ENCODE measurements at places on chromosomes 4 and X.

- ATAC-seq = no peak
Observed at GRCh38 chrX:68060506-68061205, 372.6 kb downstream of the OPHN1 start.

DNA sequence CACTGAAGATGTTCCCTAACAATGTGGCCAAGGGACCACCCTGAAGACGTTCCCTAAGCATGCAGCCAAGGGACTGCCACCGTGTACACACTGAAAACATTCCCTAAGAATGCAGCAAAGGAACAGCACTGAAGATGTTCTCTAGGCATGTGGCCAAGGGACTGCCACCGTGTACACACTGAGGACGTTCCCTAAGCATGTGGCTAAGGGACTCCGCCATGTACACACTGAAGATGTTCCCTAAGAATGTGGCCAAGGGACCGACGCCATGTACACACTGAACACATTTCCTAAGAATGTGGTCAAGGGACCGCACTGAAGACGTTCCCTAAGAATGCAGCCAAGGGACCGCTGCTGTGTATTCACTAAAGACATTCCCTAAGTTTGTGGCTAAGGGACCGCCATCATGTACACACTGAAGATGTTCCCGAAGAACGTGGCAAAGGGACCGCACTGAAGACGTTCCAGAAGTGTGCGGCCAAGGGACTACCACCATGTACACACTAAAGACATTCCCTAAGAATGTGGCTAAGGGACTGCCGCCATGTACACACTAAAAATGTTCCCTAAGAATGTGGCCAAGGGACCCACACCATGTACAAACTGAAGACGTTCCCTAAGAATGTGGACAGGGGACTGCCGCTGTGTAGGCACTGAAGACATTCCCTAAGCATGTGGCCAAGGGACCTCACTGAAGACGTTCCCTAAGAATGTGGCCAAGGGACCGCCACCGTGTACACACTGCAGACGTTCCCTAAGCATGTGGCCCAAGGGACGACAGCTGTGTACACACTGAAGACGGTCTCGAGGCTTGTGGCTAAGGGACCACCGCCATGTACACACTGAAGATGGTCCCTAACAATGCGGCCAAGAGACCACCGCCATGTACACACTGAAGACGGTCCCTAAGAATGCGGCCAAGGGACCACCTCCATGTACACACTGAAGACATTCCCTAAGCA lies 54.8 kb downstream of the DHRSX start:
- no peak for ATAC-seq

DNA sequence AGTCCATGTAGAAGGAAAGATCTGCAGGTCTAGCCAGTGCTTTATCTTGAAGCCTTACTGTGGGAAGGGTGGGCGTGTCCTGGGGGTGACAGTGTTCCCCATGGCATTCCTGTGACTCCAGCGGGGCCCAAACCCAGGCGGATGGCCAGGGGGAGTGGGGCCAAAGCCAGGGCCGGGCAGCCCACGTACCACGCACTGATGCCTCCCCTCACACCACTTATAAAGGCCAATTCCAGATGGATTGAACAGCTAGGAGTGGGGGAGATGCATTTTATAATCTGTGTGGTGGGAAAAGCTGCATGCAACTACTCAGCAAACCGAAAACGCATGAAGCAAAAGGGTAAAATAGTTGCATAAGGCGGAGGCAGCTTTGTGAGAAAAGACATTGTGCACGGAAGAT lies 36.4 kb downstream of the NELFA start:
- no peak for ATAC-seq

GRCh38 chrX:72308566-72309296 lies 3.0 kb upstream of the CITED1 start:
- ATAC-seq = peak; percentile 32

GRCh38 chr4:166941629-166942028 lies 292.7 kb downstream of the SPOCK3 start:
- no peak for ATAC-seq

- ATAC-seq = peak; percentile 31
Observed at GRCh38 chr4:93267747-93268146, 560.8 kb upstream of the ATOH1 start.

DNA sequence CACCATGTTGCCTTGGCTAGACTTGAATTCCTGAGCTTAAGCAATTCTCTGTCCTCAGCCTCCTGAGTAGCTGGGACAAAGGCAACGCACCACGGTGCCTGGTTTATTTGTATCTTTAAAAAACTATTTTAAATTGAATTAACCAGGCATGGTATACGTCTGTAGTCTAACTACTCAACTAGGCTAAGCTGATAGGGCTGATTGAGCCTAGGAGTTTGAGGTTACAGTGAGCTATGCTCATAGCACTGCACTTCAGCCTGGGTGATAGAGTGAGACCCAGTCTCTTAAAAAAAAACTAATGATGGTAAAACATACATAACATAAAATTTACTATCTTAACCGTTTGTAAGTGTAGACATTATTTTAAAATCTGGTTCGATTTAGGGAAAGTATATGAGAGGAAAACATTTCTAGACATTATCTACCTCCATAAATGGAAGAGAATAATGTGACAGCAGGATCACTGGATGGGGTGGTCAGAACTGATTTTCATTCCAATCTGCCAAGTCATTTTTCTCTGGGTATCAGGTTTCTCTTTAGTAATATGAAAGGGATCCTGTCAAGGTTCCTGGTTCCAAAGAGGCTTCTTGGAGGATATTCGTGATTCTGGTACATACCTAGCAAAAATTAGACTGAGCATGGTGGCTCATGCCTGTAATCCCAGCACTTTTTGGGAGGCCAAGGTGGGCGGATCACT lies 8.7 kb upstream of the ITGB1BP2 start:
- ATAC-seq = no peak

- no peak for ATAC-seq
Observed at GRCh38 chrX:153722704-153723350, 1.4 kb downstream of the BCAP31 start.

DNA sequence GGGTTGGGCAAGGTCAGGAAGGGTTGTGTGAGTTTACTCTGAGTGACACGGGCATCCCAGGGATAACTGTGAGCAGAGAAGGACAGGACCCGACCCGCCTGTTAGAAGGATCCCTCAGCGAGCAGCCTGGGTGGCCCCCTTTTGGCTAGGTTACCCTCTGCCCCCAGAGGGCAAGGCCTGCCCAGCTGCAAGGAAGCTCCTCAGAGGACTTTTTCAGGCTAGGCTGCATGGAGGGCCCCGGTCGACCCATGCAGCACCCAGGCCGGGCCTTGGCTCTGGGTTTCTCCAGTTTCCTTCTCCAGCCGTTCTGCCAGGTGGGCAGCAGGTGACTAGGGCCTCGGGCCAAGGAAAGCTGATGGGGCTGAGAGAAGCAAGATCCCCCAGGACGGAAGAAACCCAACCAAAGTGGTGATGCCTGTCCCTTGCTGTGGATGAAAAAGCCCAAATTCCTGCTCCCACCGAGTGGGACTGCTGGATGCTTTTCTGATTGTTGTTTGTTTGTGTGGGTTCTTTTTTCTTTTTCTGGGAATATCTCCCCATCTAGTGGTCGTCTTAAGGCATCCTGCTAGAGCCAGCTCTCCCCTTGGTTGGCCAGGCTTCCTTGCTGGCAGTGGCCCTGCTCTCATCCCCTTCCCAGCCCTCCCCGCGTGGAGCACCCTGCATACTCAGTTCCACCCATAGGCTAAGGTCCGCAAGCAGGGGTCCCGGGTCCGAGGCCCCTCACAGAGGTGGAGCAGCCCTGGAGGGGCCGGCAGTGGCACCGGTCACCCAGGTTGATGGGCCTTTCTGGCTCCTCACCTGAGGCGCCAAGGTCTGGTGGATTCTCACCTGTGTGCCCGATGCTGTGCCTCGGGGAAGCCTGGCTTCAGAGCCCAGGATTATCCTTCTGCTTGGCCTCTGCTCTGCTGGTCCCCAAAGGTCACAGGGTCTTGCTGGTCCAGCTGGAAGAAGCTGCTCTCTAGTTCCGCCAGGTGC lies 1.8 kb downstream of the ZFP92 start:
- no peak for ATAC-seq

DNA sequence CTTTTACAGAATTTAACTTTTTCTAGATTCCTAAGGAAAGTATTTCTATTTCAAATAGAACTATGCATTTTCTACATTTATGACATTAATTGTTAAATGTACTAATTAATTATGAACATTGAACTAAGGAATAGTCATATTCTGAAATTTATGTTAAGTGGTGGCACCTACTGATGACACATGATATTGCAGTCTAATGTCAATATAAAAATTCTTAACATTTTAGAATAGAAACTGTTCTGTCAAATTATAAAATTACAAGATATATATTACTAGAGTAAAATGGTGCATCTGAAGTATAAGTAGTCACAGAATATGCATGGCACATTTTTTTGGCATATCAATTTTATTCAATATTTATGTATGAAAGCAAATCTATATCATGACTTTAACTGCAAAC lies 40.2 kb upstream of the NDNF start:
- ATAC-seq = no peak

DNA sequence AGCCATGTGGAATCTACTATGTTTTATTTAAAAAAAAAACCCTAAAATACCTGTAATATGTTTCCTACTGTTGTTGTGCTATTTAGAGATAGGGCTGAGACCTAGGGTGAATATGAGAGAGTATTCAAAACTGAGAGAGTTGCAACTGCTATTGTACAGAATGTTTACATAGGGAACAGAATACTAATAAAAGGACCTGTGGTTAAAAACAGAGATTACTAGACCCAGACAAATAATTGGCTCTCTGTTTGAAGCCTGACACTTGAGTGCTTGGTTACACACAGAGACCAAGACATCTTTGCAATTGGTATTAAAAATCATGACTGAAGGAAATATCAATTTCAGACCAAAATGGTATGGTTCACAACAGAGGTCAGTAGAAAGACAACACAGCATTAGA lies 278.9 kb upstream of the GIMD1 start:
- no peak for ATAC-seq

GRCh38 chr4:47817275-47817674 lies 20.6 kb downstream of the CORIN start:
- ATAC-seq = no peak

- no peak for ATAC-seq
Observed at GRCh38 chrX:2898846-2899512, 30.2 kb downstream of the ARSD start.

- ATAC-seq = no peak
Observed at GRCh38 chr4:17066236-17066635, 167.8 kb upstream of the LDB2 start.

DNA sequence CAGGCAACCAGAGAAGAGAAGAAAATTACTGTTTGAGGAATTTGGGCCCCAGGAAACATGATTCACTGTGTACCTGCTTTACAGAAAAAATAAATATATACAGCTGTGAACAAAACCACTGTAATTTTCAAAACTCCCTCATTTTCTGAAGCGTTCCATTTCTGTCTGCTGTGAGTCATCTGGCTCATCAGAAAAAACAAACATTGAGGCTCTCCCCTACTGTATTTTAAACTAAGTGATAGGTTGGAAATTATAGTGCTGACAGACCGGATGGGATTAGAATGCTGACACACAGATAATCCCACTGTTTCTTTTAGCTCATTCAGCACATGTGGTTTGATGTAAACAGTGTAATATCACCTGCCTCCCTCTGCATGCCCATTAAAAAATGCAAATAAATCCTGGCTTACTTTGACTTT lies 847.0 kb downstream of the TRIML1 start:
- no peak for ATAC-seq

DNA sequence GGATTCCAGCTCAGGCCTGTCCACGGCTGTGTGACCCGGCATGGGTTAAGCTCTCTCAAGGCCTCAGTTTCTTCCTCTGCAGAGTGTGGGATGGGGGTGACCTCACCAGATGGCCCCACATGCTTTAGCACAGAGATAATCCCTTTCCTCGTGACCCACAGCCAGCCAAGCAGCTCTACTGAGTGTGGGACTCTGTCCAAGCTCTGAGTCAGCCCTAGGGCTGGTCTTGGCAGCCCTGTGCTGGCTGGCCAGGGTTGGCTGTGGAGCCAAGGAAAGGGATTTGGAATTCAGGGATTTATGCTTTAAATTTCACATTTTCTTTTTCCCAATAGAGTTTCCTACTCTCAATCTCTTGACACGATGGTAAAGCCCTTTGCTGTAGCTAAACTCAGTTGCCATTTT lies 19.7 kb upstream of the SPON2 start:
- ATAC-seq = peak; percentile 96

DNA sequence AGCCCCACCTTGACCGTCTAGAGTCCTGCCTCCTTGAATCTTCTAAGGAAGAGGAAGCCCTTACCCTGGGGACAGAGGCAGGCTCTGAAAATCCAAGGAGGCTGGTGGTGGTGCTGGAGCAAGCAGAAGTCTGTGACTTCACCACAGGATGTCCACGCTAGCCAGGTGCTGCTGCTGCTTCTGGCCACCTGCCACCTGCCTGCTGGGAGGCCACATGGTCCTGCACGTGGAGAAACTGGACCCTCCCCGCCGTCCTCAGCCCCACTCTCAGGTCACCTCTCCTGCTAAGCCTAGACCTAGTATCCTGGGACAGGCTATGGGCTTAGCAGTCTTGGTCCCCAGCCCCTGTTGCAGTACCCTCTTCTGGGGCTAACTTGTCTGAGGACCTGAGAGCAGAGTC lies 15.8 kb downstream of the TMEM31 start:
- ATAC-seq = no peak

DNA sequence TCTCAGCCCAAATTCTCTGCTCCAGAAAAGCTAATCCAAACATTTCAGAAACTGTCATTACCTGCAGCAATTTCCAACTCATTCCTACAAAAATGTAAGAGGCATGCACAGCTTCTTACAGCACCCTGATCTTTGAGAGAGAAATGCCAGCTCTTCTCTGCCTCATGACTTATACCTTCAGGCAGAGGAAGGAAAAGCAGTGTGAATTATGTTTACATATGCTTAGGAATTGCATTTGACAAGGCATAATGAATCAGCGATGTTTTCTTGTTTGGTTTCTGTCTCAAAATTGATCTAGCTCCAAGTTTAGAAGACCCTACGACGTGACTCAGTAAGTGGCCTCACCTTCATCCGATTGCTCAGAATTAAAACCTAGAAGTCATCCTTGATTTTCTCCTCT lies 21.8 kb upstream of the AGA start:
- ATAC-seq = no peak

DNA sequence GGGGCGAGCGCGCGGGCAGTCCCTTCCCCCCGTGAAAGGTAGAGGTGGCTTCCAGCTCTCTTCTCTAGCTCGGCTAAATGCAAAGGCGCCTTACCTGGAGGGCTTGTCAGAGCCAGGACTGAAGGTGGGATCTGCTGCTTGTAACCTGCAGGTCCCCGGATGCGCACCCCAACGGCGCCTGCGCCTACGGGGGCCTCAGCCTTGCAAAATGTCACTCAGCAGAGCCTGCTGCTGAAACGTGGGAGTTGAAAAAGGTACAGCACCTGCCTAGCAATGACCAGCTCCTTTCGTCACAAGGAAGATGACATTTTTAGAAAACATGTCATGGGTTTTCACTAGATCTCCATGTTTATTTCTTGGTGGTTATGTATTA lies 583 bp downstream of the ABHD18 start:
- ATAC-seq = no peak

DNA sequence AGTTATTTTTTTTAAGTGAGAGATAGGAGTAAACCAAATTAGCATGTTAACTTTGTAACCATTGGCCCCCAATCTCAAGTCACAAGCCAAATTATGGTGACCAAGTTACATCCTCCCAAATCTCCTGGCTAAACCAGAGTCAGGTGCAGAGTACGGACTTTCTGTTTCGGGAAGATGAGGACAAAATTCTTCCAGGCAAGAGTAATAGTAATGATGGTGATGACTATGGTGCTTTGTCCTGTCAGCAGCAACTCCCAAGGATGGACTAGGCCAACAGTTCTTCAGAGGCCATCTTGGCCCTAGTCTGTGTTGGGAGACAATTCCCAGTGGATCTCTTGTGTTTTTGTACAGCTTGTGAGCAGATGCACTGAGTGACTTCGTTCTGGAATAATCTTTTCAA lies 148.8 kb downstream of the GPC3 start:
- no peak for ATAC-seq

GRCh38 chrX:45889471-45889870 lies 655.8 kb downstream of the ZNF674 start:
- ATAC-seq = no peak

All from gastroesophageal sphincter (tissue), 4 donors.